ENCODE measurements at places on chromosomes 6 and 20.

- no peak for DNase-seq
Observed at GRCh38 chr6:35087361-35088280, 53.5 kb downstream of the TCP11 start.

GRCh38 chr20:20525214-20525613 lies 157.3 kb downstream of the INSM1 start:
- DNase-seq, result no peak

DNA sequence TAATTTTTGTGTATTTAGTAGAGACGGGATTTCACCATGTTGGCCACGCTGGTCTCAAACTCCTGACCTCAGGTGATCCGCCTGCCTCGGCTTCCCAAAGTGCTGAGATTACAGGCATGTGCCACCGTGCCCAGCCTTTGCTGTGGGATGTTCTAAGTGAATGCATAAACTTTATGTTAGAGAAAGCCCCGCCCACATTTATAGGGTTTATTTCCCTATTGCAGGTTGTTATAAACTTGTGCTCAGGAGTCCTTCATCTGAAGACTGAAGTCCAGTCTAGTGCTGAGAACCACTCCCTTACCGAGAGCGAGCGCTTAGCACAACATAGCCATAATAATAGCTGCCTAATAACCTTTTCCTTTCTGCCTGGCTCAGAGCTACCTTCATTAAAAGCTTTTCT lies 75.4 kb upstream of the ZNF217 start:
- no peak for DNase-seq

GRCh38 chr20:57596998-57597939 lies 23.0 kb downstream of the ZBP1 start:
- DNase-seq, result peak; percentile 76

DNA sequence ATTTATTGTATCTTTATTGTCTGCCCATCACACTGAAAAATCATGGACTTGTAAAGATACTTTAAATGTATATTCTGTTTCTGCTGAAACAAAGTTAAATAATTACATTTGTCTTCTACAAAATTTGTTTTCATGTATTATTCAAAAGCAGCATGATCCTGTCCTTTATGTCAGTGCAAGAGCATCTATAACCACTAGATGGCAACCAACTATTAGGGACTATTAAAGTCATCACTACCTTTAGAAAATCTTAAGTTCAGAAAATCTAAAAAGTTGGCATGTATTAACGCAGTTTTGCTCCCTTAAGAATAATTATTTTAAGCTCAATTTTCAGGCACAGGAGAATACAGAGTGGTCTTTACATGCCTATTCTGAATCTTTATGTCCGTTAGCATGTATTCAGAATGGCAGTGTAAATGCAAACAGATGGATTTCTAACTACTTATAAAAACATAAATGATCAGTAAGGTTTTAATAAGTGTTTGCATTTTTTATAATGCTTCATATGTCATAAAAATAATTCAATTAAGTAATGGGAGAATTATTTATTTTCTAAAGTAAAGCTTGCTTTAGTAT lies 17.8 kb downstream of the TMEM30A start:
- DNase-seq, result no peak

- DNase-seq, result no peak
Observed at GRCh38 chr6:166026586-166027126, 141.0 kb downstream of the TBXT start.

DNA sequence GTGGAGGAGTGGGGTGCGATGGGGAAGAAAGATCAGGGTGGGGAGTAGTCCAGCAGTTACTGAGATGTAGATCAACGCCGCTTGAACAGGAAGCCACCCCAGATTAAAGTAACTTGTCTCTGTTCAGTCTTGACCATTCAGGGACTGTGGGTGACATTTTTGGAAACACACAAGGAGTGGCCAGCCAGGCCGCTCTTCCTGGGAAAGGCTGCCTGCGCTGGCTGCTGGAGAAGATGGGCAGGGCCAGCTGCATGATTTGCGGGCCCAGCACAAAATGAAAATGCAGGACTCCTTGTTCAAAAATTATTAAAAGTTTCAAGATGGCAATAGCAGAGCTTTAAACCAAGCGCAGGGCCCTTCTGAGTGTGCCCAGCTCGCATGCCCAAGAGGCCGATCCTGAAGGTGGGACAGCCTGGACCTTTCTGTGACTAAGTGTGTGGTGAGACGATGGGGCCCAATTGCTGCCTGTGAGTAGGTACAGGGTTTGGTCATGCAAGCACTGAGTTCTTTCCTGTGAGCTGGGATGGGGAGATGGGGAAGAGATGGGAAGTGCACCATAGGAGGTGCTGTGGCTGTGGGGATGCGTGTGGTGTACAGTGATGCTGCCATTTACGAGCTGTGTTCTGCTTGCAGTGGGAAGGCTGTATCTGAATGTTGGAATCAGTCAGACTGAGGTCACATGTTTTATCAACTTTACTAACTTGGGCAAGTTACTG lies 51.3 kb downstream of the DAAM2 start:
- no peak for DNase-seq

GRCh38 chr6:2758980-2759379 lies 6.2 kb upstream of the WRNIP1 start:
- DNase-seq, result no peak

DNA sequence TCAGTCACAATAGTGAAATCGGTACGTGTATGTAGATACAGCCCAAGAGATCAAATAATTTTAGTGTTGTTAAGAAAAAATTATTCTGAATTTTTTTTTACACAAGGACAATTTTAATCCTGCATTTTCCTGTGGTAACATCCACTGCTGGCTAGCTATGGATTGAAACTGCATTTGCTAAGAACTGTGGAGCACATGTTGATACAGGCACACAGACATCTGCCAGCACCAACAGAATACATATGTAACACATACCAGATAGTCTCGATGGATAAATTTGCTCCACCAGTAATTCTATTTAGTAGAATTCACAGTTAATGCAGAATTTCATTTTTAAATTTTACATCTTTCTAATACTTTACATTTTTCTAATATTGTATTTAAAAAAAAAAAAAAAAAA lies 2.2 kb downstream of the ASIP start:
- DNase-seq, result no peak

DNA sequence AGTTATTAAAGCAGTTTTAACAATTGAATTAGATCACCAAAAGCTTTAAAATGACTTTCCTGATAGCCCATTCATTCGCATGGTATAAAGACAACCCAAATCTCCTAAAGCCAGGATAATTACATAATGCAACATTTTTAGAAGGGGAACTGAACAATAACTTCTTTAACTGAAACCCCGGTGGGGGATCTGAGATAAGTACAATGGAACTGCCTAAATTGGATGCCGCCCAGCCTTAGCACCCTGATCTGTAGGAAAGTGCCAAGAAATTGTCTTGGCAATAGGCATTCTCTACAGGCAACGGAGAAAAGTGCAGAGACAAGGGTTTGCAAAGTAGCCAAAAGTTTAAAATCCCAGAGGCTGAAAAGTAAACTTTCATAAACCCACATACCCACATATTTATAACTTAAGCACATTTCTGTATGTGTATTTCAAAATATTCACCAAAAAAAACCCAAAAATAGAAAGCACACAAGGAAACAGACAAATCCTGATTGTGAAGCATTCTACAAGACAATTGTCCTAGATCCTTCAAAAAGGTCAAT lies 98.8 kb upstream of the BEND6 start:
- DNase-seq, result no peak

GRCh38 chr6:610882-611281 lies 46.0 kb downstream of the HUS1B start:
- no peak for DNase-seq

DNA sequence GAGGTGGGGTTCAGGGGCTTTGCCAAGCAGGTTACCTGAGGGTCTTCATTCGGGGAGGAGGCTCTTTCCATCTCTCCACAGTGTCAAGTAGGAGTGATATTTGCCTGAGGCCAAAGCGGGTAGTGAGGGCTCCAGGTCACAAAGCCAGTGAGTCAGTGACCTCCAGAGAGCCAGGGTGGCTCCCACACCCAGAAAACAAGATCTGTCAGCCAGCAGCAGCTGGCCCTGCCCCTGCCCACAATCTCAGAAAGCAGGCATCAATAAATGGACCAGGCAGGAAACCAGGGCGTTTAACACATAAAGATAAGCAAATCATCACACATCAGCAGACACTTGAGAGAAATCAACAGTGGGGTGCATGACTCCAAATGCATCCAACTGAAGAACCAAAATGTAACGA lies 250.8 kb downstream of the CDH26 start:
- no peak for DNase-seq

GRCh38 chr20:57062696-57063270 lies 203.7 kb downstream of the BMP7 start:
- DNase-seq, result no peak

DNA sequence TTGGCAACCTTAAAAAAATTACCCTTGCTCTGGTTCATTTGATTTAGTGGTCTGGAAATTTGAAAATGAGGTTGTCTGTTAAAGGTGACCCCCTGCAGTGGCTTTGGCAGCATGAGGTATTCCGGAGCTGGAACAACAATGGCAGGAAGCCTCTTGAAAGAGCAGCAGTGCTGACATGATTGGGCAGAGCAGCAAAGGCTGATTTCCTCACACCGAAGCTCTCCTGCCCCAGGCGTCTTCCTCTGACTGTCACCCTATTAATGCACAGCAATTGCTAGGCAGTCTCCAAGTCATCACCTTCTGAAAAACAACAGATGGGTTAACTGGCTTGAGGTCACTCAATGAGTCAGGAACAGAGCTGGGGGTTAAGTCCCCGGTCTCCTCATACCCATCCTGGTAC lies 241.8 kb upstream of the MMS22L start:
- no peak for DNase-seq

All from naive thymus-derived CD8-positive, alpha-beta T cell (primary cell).